ENCODE measurements at places on chromosomes 1 and 21.
A peak's percentile ranks its signal among the peaks of the same experiment; 100 is the strongest.

DNA sequence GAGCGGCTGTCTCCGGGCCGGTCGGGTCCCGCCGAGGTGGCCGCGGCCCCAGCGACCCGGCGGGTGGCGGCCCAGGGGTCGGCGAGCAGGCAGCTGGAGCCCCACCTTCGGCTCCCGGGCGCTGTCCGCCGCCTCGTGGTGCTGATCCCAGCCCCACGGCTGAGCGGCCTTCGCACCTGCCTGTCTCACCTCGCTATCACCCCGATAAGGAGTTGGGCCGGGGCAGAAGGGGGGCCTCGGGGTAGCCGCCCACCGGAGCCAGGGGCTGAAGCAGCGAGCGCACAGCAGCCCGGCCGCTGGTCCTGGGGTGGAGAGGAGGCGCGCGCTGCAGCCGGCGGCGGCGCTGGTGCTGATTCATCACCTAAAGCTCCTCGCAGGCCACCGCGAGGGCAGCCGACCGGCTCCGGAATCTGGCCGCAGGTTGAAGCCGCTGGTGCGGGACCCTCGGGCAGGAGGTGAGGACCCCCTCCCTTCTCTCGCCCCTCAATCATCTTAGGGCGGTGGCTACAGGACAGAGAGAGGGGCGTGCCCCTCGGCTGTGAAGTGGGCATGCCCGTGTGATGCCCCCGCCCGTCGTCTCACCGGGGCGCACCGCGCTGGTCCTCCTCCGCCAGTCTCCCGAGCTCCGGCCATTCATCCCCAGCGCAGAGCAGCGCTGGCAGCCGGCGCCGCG lies 575 bp downstream of the TRIM67 start:
- DNase-seq = no peak

GRCh38 chr1:228370941-228371740 lies 35.5 kb downstream of the TRIM11 start:
- DNase-seq = no peak

DNA sequence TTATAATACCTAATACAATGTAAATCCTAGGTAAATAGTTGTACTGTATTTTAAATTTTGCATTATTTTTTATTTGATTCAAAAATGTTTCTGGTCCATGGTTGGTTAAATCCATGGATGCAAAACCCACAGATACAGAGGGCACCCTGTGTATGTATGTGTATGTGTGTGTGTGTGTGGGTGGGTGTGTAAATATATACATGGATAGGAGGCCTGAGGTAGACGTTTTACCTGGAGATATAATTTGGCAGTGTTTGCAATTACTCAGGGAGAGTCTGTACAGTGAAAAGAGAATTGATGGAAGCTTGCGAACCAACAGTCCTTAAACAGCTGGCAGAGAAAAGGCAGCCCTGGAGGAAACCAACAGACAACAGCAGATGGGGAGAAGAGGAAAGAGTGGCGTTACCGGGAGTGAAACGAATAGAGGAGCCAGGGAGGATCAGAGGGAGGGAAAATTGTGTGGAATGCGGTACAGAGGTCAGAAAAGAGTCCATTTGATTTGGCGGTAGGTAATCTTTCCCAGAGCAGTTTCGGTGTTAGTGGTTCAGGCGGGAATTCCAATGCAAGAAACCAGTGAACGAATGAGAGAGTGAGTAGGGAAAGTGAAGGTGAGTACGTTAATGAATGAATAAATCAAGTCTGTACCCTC lies 47.9 kb upstream of the NBL1 start:
- DNase-seq = no peak

- DNase-seq = no peak
These were observed 6.6 kb downstream of the CFAP141 start for GRCh38 chr1:154199563-154199879.

GRCh38 chr1:91924146-91924545 lies 25.1 kb upstream of the BRDT start:
- peak; percentile 63 for DNase-seq

GRCh38 chr21:39527664-39528381 lies 76.1 kb downstream of the SH3BGR start:
- no peak for DNase-seq

DNA sequence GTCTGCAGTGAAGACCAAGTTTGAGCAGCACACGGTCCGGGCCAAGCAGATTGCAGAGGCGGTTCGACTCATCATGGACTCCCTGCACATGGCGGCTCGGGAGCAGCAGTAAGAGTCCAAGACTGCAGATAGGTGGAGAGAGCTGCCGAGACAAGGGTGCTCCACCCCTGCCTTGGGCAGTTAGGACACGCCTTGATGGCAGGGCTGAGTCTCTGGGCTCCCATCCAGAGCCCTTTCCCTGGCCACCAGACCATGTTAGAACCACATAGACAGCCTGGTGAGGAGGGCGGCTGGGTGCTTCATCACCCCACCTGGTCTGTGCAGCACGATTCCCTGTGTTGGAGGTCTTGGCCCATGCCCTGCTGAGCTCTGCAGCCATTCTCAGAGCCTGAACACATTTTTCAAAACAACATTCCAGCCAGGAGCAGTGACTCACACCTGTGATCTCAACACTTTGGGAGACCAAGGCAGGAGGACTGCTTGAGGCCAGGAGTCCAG lies 17.3 kb upstream of the MIIP start:
- DNase-seq = no peak

DNA sequence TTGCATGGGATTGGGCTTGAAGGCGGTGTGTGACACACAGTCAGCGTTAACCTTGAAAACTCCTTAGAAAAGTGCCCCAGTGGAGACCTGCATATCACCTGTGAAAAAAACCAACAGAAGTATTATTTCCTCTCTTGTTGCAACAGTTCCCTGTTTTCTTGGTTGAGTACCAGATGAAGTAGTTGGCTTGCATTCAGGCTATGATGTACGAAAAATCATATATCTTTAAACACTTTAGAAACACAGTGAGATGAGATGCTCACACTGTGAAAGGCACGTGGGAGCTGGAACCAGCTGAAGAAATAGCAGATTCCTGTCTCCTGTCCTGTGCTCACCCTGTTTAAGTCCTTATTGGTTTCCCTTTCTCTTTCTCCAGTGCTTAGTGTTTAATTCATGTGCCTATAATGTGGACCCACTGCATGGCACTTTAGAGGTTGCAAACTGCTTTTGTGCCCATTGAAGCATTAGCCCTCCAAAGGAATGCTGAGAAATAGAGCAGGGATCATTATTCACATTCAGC lies 2.8 kb downstream of the CAMK1G start:
- DNase-seq = no peak

DNA sequence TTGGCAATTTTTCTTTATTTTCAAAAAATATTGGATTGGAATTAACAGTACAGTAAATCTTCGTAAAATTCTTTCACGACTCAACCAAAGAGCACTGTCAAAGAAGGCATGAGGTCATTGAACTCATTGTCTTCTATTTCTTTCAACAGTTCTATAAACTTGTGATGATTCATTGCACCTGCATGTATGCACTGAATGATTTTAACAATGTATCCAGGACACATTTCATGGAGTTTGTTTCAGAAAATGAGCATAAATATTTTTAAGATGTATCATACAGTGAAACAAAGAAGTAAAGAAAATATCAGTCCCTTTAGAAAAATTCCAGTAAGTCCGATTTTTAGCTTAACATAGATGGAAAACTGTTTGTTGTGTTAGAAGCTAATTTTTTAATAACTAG lies 33.6 kb upstream of the CD34 start:
- no peak for DNase-seq

GRCh38 chr1:25879675-25880074 lies 4.2 kb upstream of the PAQR7 start:
- DNase-seq = no peak

- DNase-seq = no peak
These were observed 25.5 kb downstream of the C1orf198 start for GRCh38 chr1:230842801-230843200.

DNA sequence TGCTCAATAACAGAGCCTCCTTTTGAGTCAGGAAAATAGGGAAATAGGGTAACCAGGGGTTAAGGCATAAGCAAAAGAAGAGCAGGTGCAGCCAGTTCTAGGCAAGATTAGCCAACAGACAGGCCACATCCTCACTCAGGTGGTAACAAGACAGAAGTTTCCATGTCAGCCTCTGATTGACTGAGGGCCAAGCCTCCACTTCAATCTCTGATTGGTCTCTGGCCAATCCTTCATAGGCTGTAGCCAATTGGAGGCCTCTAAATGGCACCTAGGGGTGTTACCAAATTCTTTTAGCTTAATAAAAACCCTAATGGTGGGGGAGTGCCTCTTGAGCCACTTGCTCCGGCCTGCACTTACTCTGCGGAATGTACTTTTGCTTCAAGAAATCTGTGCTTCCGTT lies 37.2 kb downstream of the LACTBL1 start:
- no peak for DNase-seq

DNA sequence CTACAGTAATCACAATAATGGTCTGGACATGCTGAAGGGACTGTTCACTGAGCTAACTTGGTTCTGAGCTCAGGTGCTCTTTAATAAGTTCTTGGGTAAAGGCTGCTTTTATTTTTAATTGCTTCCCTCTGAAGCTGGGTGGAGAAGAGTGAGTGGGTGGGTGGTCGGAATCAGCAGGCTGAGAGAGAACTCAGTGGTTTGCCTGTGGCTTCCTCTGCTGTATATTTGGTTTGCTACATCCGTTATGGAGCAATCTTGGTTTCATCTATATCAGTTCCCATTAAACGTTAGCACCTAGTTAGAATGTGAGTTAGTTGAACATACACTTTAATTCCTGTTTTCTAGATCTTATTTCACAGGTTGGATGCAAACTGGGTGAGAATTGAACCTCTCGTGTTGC lies 23.3 kb downstream of the CNIH4 start:
- no peak for DNase-seq

- no peak for DNase-seq
These were observed 110.1 kb downstream of the POU2F1 start for GRCh38 chr1:167330601-167331293.

DNA sequence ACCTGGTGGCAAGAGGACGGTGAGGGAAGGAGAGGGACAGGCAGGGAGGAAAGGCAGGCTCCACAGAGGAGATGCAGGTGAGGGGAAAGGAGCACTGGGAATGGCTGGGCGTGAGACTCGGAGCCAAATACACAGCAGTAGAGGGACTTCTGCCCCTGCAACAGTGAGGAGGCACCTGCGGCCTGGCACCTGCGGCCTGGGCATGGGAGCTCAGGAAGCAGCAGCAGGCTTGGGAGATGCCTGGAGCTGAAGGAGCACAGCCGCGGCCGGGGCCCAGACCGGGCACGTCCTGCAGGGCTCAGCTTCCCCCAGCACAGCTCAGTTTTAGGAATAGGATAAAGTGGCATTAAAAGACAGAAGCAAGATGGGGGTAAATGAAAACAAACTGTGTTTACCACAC lies 20.9 kb upstream of the TSPEAR start:
- no peak for DNase-seq

GRCh38 chr1:176539018-176539417 lies 76.0 kb downstream of the PAPPA2 start:
- DNase-seq = no peak

DNA sequence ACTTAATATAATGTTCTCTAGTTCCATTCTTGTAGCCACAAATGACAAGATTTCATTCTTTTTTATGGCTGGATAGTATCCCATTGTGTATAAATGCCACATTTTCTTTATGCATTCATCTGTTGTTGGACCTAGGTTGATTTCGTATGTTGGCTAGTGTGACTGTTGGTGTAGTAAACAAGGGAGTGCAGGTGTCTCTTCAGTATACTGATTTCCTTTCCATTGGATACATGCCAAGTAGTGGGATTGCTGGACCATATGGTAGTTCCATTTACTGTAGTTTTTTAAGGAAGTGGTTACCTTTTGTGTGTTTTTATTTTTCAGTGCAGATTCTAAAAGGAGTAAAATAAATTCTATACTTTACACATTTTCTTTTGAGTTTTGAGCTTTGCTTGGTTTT lies 5.7 kb downstream of the PARK7 start:
- DNase-seq = no peak

DNA sequence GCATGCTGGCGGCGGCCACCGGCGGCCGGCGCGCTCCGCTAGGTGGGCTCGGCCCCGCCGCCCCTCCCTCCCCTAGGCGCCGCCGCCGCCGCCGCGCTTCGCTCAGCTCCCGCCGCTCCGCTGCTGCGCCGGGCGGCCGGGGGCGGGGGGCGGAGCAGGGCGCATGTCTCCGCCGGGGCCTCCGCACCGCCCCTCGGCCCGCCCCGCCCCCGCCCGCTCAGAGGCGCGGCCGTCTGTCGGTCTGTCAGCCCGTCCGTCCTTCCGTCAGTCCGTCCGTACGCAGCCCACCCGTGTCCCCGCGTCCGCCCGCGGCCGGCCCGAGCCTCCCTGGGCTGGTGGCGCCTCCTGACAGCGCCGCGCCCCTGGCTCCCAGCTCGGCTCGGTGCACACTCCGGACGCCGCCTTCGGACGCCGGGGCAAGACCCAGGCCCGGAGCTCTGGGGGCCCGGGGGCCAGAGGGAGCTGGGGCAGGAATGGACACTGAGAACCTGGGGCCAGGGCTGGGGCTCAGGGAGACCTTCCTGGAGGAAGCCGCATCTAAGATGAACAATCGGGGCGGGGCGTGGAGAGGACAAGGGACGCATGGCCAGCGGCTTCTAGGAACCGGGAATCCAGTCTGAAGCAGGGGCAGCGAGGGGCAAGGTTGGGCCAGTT lies at the start of gene GPR153:
TSS of gene GPR153 (minus strand) at position 138 of the 654 bp plus-strand sequence. CDS start 6,193 bp downstream, outside the sequence.
- DNase-seq = no peak

DNA sequence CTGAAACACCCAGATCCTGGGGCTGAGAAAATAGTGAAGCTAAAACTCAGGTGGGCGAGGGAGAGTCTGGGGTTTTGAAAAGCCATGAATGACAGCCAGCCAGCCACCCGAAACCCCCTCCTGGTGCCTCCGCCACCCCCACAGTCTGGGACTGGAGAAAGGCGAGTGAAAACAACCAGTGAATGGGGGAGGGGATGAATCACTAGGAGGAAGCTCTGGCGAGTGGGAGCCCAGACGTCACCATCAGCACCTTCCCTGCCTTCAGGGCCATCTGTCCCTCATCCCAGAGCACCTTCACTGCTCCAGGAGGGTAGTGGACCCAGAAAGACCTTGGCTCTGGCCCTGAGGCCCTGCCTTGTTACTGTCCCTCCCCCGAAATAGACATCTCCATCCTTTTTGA lies 9.2 kb downstream of the RORC start:
- DNase-seq = no peak

- no peak for DNase-seq
These were observed 5.0 kb downstream of the TMEM125 start for GRCh38 chr1:43274804-43275180.

GRCh38 chr1:111442457-111442856 lies 6.6 kb downstream of the WDR77 start:
- no peak for DNase-seq

DNA sequence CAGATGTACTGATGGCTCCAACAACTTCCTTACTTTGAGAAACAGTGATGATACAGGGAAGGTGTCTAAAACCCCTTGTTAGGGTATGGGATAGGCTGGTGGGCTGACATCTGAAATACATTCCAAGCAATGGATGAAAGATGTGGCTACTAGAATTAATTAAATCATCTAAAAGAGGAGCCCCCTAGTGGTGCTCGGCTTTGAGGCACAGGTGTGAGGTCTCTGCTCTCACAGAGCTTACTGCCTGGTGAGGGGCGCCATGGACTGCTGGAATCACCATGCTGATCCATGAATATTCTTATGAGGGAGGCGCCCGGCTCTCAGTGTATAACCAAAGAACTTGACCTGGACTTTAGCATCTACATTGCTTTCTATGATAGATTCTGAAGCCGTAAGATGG lies 48.5 kb downstream of the GNG4 start:
- no peak for DNase-seq

Data from AG09319 (cell line).